Thoracic aorta (tissue), 2 donors: ENCODE measurements at places on chromosomes 11 and 22.

DNA sequence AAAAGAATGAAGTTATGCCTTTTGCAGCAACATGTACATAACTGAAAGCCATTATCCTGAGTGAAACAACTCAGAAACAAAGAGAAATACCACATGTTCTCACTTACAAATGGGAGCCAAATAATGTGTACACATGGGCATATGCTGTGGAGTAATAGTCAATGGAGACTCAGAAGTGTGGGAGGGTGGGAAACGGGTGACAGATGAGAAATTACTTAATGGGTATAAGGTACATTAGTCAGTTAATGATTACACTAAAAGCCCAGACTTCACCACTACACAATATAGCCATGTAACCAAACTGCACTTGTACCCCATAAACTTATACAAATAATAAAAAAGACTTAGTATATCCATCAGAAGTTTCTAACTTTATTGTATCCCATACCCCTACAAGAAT is 674.1 kb upstream of the ARHGAP42 start:
- no peak overlapping the region for H3K4me3 ChIP-seq
- no peak overlapping the region for H3K27ac ChIP-seq
- no peaks in the 10 kb centered on the region for H3K4me1 ChIP-seq
- no peak for DNase-seq

- no peaks in the 10 kb centered on the region for H3K4me1 ChIP-seq
- no peak overlapping the region for H3K4me3 ChIP-seq
- no peaks in the 10 kb centered on the region for H3K27me3 ChIP-seq
- no peak overlapping the region for H3K27ac ChIP-seq
Observed at GRCh38 chr22:43723816-43724215, 88.3 kb downstream of the EFCAB6 start.

GRCh38 chr11:131759140-131759539 is 388.7 kb downstream of the NTM start:
- no peak overlapping the region for H3K4me3 ChIP-seq
- no peak for DNase-seq
- H3K27ac ChIP-seq = no peak overlapping the region
- H3K4me1 ChIP-seq = no peaks in the 10 kb centered on the region
- H3K36me3 ChIP-seq = no peaks in the 10 kb centered on the region

DNA sequence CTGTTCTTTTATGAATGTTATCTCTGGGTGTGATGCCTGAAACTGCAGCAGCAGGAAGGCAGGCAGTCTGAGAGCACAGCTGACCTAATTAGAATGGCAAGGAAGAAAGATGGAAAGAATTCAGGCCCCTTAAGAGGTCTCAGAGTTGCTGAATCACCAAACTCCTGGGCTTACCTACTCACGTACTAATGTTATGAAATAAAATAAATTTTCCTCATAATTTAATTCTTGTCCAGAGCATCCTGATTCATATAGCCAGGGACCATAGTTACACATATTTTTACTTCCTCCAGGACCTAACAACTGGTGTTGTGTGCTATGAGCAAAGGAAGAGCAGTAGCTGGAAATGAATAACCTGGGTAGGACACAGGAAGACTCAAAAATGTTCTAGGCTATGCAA is 41.9 kb downstream of the SNX19 start:
- H3K36me3 ChIP-seq = peaks cover 29% of the 10 kb centered on the region
- no peak overlapping the region for H3K4me3 ChIP-seq
- no peak for DNase-seq
- no peaks in the 10 kb centered on the region for H3K27me3 ChIP-seq

DNA sequence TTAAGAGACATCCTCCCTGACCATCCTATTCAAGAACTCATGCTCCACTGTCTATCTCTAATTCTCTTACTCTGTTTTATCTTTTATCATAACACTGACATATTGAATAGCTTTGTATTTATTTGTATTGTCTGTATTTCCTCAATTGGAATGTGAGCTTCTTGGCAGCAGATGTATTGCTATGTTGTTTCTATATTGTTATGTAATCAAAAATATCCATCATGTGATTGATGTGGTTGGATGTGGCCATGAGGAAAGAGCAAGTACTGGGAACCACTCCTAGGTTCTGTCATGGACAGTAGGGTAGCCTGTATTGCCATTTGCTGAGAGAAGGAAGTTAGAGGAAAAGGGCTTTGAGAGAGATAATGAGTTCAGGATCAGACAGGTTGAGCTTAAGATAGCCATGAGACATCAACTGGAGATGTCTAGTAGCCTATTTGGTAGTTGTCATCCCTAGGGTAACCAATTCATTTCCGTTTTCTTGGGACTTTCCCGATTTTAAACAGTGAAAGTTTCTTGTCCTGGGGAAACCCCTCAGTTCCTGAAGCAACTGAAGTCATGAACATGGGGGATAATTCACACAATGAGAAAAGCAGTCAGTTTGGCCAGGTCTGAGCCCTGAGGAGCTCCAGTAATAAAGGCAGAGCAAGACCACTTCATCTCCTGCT is 404.5 kb downstream of the INSC start:
- no peaks in the 10 kb centered on the region for H3K27me3 ChIP-seq
- H3K36me3 ChIP-seq = no peaks in the 10 kb centered on the region
- H3K4me1 ChIP-seq = no peaks in the 10 kb centered on the region
- no peak for DNase-seq
- H3K27ac ChIP-seq = no peak overlapping the region

GRCh38 chr11:103491777-103492176 is 382.6 kb downstream of the DYNC2H1 start:
- H3K27ac ChIP-seq = no peak overlapping the region
- H3K4me3 ChIP-seq = no peak overlapping the region
- H3K36me3 ChIP-seq = no peaks in the 10 kb centered on the region
- H3K4me1 ChIP-seq = no peaks in the 10 kb centered on the region
- no peaks in the 10 kb centered on the region for H3K27me3 ChIP-seq

- no peak overlapping the region for H3K4me3 ChIP-seq
Observed at GRCh38 chr22:45093609-45094008, 70.1 kb upstream of the NUP50 start.

GRCh38 chr11:112968941-112969713 is 7.9 kb downstream of the NCAM1 start:
- H3K27me3 ChIP-seq = no peaks in the 10 kb centered on the region
- DNase-seq = no peak

DNA sequence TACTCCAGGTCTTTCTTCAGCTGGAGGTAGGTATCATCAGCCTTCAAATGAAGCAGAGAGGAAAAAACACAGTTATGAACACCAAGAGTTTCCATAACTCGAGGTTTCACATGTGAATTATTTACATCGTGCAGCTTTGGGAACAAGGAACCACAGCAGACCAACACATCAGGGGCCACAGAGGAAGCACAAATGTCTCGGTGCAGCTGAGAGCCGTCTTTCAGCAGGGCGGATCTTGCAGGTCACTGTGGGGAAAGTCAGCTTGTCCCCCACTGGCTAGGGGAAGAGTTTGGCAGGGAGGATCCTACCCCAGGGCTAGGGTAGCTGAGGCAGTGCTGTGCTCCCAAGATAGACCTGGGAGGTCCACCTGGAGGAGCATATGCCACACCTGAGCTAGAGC is 74.7 kb downstream of the C11orf58 start:
- H3K27ac ChIP-seq = no peak overlapping the region
- no peak for DNase-seq
- H3K36me3 ChIP-seq = no peaks in the 10 kb centered on the region
- peaks cover 17% of the 10 kb centered on the region for H3K4me1 ChIP-seq

DNA sequence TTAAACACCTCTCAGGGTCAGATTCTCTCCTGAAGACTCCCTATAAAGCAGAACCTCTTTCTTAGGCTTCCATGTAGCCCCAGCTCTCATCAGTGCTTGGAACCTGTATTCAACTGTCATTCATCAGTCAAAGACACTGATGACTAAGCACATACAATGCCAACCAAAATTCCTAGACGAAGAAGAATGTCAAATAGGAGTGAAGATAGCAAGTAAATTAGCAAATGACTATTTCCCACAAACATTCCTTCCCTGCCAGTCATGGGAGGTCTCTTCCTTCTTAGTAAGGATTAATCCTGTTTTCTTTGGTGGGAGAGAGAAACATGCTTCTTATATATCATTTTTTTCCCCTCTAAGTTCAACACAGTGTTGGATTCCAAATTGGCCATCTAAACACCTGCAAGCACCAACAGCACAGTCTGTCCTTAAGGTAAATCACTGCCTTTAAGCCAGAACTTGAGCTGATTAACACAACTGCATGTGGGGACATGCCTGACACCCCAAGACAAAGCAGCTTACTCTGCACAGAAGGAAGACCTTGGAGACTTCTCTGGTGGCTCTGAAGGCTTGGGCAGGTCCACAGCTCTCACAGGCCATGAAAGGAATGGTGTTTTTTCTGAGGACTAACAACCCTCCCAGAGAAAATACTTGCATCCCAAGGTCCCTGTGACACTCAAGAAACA is 47.5 kb upstream of the ME3 start:
- no peak overlapping the region for H3K4me3 ChIP-seq
- H3K27me3 ChIP-seq = no peaks in the 10 kb centered on the region
- no peaks in the 10 kb centered on the region for H3K4me1 ChIP-seq
- no peaks in the 10 kb centered on the region for H3K36me3 ChIP-seq
- H3K27ac ChIP-seq = no peak overlapping the region
- DNase-seq = no peak

DNA sequence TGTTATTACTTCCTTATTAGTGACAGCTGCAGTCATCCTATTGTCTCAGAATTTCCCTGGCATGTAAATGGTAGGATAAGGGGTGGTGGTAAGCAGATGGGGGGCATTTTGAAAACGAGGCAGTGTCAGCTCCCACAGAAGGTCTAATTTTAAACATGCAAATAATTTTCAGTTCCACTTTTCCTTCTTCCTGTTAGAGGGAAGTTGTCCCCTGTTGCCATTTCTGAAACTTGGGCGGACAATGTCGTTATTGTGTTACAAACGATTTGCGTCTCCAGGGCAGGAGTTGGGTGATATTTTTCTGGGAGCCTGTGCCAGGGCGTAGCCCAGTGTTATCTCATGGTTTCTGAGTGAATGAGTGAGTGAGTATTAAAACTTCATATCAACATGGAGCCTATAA is 7.4 kb downstream of the PTPRJ start:
- peaks cover 11% of the 10 kb centered on the region for H3K4me1 ChIP-seq
- no peaks in the 10 kb centered on the region for H3K27me3 ChIP-seq
- no peak overlapping the region for H3K27ac ChIP-seq
- no peaks in the 10 kb centered on the region for H3K36me3 ChIP-seq
- no peak for DNase-seq

DNA sequence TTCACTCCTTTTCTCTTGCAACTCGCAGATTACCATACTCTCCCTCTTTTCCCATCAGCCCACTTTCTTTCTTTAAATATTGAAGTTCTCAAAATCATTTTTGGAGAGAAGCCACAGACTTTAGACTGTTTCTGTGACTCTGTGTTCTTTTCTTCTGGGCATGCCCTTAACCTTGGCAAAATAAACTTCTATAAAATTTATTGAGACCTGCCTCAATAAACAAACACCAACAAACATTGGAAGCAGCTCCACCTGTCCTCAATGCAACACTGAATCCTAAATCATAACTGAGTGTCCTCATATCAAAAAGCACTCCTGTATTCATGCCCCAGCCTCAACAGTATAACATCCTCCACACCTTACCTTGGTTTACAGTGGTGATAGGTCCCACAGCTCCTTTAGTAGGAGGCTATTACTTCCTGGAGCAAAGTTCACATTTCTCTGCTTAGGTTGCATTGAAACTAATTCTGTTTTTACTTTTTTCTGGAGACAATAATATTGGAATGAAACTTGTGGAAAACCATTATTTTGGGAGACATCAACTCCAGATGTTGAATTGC is 320.0 kb upstream of the LRRC4C start:
- no peak for DNase-seq
- no peak overlapping the region for H3K27ac ChIP-seq
- no peaks in the 10 kb centered on the region for H3K27me3 ChIP-seq
- H3K4me3 ChIP-seq = no peak overlapping the region
- no peaks in the 10 kb centered on the region for H3K4me1 ChIP-seq

GRCh38 chr11:43523632-43524031 is 156.9 kb upstream of the HSD17B12 start:
- H3K27ac ChIP-seq = no peak overlapping the region
- no peak for DNase-seq
- no peak overlapping the region for H3K4me3 ChIP-seq
- no peaks in the 10 kb centered on the region for H3K27me3 ChIP-seq
- no peaks in the 10 kb centered on the region for H3K4me1 ChIP-seq

DNA sequence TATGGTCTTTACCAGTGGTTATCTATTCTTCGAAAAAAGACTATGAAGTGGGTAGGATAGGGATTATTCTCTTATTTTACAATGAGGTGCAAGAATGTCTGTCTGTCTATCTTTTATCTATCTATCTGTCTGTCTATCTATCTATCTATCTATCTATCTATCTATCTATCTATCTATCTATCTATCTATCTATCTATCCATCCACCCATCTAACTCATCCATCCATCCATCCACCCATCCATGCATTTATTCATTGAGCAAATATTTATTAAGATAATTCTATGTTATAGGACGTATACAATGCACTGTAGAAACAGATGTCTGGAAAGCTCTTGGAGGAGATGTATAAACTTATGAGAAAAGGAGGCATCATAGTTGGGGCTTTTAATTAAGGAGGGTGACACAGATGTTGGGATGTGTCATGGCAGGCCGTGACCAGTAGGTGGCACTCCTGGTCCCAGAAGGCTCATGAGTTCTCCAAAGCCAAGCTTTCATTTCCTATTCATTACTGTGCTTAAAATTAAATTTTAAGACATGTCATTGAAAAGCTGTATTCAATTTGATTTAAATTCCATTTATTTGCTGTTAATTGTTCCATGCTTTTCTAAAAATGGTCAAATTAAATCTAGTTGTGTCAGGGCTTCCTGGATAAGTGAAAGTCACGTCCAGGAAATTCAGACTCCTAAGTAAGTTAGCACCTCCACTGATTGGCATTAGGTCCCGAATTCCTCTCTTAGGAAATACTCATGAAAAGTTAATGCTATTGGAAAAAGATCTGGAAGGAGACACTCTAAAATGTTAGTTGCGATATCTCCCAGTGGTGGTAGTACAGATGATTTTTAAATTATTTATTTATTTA is 19.0 kb upstream of the E2F8 start:
- no peaks in the 10 kb centered on the region for H3K36me3 ChIP-seq
- no peak for DNase-seq
- H3K27me3 ChIP-seq = no peaks in the 10 kb centered on the region
- H3K4me1 ChIP-seq = no peaks in the 10 kb centered on the region

GRCh38 chr11:106523171-106523570 is 445.7 kb downstream of the AASDHPPT start:
- H3K27ac ChIP-seq = no peak overlapping the region
- H3K27me3 ChIP-seq = no peaks in the 10 kb centered on the region
- no peak overlapping the region for H3K4me3 ChIP-seq
- no peak for DNase-seq
- H3K4me1 ChIP-seq = no peaks in the 10 kb centered on the region
- H3K36me3 ChIP-seq = no peaks in the 10 kb centered on the region

- H3K27me3 ChIP-seq = no peaks in the 10 kb centered on the region
- H3K4me1 ChIP-seq = peaks cover 22% of the 10 kb centered on the region
- H3K4me3 ChIP-seq = no peak overlapping the region
Observed at GRCh38 chr22:41517172-41518047, 26.9 kb downstream of the POLR3H start.

- H3K27me3 ChIP-seq = no peaks in the 10 kb centered on the region
- no peak for DNase-seq
- no peaks in the 10 kb centered on the region for H3K4me1 ChIP-seq
- no peak overlapping the region for H3K27ac ChIP-seq
- H3K4me3 ChIP-seq = no peak overlapping the region
Observed at GRCh38 chr11:64484191-64485022, 106.6 kb upstream of the SLC22A12 start.
